Renal pelvis (tissue), 12 donors: ENCODE measurements at places on chromosomes 2 and 18.

DNA sequence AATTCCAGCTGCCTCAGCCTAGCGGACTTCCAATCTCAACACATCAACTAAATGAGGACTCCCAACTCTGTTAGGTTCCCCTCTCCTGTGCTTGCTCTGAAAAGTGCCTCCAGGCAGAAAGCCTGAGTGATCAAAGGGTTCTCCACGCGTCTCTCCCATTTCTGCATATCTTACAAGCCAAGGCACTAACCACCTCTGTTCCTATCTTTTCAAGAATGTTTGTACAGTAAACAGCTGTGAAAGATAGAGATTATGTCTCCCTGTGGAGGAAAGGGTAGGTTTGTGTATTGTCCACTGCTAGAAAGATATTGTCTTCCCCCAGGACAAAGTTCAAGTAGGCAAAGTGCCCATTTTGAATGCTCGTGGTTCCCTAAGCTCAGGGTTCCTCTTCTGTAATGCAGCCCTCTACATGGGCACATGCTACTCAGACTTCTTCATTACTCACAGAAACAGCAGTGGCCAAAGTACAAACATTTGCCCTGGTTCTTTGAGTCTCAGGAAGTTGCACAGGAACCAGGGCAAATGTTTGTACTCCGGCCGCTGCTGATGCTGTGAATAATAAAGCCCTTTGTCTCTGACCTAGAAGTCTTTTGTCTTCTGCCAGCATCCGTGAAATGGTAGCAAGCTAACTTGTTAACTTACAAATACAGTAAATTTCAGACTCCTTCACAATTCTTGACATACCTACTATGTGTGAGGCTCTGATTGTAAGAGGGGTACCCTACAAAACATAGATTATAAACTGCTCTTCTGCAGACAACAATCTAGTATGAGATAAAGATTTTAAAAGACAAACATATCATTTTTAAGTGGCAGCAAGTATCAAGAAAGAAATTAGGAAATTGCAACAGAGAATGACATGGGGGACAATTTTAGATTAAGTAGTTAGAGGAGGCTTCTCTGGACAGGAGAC lies 44.5 kb downstream of the PKDCC start:
- no peak for DNase-seq

DNA sequence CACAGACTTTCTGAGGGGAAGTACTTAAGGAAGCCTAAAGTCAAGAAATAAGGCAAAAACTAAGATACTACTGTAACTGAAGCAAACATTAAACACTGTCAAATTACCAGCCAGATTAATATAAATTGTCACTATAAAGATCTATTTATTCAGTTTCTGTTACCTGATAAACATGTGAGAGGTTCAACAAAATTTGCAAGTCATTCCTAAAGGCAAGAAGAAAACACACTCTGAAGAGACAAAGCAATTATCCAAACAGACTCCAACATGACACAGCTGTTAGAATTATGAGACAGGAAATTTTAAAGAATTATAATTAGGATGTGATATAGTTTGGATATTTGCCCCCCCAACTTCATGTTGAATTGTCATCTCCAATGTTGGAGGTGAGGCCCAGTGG lies 140.4 kb upstream of the COL3A1 start:
- no peak for DNase-seq

GRCh38 chr18:36580266-36580665 lies 248.5 kb downstream of the TPGS2 start:
- DNase-seq, result no peak

DNA sequence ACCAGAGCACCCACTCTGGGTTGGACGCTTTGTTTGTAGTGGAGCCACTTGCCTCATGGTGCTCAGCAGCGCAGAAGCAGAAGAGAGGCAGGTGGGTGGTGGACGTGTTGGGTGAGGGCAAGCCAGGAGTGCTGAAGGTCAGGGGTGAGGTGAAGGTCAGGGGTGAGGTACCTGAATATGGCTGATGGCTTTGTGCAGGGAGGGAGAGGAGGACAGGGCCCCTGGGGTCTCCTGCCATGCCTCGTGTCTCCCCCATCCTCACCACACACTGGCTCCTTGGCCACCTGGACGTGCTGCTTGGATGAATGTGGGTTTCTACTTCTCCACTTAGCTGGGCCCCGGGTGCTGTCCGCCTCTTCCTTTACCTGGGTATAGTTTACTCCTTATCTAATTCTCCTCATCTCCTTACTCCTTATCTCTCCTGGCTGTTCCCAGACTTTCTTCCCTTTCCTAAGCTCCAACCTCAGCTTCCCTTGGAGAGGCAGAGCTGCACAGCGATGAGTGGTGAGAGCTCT lies 68.1 kb downstream of the DYSF start:
- no peak for DNase-seq

DNA sequence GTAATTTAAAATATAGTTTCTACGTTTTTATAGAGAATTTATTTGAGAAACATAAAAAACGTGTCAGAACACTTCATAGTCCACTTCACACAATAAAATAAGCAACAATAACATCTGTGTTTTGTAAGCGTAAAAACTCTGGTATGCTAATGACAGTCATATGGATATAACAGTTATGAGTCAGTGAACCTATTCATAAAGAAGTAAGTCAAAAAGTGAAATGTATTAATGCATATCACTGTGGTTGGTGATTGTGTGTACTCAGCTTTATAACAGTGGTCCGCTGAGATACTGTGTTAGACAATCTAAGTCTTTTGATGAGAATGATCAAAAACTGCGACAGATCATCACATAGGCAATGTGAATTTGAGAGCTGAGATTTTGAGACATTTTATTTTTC lies 153.2 kb downstream of the WDR7 start:
- DNase-seq, result no peak
